ENCODE measurements at places on chromosomes 12 and 14.
A peak's percentile ranks its signal among the peaks of the same experiment; 100 is the strongest.

DNA sequence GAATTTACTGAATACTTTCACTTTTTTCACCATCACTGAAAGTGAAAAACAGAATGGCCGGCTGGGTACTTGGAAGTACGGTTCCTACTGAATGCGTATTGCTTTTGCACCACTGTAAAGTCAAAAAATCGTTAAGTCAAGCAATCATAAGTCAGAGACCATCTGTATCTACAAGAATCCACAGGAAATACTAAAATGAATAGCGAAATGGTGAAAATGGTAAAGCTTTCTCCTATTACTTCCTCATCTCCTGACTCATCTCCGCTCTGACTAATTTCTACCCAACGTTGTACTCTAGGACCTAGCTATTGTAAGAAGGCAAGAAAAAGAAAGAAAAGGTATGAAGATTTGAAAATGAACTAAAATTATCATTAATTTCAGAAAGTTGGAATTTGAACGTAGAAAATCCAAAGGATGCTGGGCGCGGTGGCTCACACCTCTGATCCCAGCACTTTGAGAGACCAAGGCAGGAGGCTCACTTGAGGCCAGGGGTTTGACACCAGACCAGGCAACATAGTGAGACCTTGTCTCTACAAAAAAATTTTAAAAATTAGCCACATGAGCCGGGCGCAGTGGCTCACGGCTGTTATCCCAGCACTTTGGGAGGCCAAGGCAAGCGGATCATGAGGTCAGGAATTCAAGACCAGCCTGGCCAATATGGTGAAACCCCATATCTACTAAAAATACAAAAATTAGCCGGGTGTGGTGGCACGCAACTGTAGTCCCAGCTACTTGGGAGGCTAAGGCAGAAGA, 5.3 kb upstream of the CDCA4 start:
- no peak for DNase-seq

DNA sequence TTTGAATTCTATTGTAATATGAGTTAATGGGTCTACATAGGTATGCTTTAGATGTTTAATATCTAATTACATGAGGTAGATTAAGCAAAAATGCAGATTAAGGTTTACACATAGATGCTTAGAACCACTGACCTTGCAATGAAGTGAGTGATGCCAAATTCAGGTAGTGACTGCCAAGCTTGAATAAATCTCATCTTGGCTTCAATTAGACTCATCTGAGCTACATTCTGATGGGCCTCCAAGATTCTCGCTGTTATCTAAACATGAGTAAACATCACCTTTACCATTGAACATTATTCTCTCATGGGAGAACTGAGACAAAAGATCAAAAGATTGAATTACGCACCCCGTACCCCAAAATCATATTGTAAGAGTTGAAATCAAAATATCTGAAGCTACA, 68.8 kb upstream of the GNPNAT1 start:
- no peak for DNase-seq

DNA sequence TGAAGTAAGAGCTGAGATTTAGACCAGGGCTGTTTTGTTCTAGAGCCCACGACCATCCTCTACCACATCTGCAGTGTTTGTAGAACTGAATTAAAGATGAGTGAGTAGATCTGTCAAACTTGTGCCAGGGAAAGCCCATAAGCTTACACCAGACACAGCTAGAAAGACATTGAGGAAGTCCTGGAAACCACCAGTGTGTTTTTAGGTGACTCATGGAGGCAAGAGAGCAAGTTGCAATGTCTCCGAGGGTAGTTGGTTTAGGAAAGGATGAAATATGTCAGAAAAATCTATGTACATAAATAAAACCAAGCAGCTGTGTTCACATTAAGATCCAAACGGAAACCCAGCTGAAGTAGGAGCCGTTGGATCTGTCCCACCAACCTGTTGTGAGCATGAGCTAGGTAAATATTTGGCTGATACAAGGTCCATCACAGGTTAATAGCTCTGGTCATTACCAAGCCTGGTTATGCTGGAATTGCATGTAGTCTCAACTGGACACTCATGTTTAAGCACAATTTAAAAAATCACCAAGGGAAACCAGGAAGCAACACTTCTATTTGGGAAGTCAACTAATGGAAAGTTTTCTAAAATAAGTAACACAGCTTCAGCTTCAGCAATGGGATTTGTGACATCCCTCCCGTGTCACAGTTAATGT, 49.9 kb upstream of the PLEKHG3 start:
- DNase-seq: no peak

- DNase-seq: no peak
These were observed 694 bp upstream of the PTGES3 start for GRCh38 chr12:56688846-56689109.

GRCh38 chr12:45670346-45671065, 59.0 kb upstream of the ARID2 start:
- DNase-seq: no peak

DNA sequence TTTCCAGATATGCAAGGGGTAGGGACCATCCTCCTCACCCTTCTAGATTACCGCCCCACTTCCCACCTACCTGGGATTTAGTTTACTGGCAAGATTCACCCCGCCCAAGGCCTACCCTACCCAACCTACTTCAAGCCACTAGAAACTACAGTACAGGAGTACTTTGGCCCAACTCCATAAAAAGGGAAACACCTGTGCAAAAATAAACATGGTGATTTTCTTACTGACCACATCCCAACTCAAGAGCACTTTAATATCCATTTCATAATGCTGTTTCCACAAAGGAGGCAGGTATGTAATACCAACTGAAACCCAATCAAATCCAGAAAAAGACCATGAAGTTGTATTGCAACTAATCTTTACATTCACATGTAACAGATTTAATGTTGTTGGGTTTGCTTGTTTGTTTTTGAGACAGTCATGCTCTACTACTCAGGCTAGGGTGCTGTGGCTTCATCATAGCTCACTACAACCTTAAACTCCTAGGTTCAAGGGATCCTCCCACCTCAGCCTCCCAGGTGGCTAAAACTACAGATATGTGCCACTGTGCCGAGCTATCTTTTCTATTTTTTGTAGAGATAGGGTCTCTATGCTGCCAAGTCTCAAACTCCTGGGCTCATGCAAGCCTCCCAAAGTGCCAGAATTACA, 41.7 kb upstream of the RAP1B start:
- DNase-seq: no peak

GRCh38 chr14:73613046-73613383, 698 bp downstream of the ACOT6 start:
- DNase-seq: no peak

DNA sequence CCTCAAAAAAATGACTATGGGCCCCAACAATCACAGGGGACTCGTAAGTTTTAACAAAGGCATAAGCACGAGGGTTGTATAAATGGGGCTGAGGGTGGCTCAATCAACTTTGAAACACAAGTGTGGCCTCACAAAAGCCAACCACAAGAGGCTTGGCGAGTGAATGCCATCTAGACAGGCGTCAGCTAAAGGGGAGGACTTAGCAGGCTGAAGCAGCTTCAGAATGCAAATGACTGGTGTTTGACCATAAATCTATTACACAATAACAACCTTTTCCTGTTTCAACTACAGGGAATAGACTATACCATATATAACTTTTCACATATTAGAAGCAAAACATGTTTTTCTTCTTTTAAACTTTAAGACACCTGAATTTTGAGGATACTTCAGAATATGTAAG, 777.9 kb downstream of the FSCB start:
- no peak for DNase-seq

DNA sequence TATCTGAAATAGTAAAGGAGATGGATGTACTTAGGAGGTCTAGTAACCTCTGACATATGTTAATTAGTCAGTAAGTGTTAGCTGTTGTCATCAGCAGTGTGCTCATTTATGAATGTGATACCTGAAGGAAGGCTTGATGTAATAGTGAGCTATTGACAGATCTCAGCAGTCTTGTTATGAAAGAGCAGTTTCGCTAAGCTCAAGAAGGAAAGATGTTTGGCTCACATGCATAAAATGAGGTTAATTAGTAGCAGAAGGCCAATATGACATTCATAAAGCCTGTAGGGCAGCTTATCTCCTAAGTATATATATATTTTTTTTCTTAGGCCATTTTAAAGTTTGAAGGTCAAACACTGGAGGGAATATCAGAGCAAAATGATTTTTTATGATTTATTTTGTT, 2.8 kb downstream of the FAM234B start:
- no peak for DNase-seq

- no peak for DNase-seq
These were observed 101.8 kb upstream of the ATF1 start for GRCh38 chr12:50662116-50662510.

DNA sequence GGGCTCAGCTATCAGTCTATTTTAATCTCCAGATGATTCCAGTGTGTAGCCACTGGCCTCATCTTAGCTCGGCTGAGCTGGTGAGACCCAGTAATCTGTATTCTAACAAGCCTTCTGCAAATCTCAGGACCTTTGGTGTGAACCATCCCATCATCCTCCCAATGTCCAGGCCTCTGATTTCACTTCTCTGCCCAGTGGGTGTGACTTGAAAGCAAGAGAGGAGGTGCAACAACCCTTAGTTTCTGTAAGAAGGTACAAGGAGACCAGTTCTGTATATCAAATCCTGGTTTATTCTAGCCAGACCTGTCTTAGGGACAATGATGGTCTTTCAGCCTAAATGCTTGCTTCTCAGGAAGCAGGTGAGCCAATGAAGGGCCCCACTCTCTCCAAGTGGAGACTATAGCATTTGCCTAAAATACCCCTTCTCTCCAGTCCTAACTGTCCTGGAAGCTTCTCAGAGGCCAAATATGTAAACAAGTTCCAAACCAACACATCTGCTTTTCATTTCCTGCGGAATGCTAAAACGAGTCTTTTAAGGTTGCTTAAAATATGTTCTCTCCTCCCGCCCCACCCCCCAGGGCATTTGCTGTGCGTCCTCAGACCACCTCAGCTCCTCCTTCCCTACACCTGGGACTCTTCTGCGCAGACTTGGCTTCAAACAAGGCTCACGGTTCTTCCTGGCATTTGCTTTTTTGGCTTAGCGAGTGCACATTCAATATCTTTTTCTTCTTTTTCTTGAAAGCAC, 78.4 kb upstream of the FUT8 start:
- no peak for DNase-seq

- no peak for DNase-seq
These were observed 58.6 kb downstream of the R3HDM2 start for GRCh38 chr12:57372233-57372632.

- DNase-seq: peak; percentile 51
These were observed 1.3 kb downstream of the GPR137C start for GRCh38 chr14:52553671-52554575.

DNA sequence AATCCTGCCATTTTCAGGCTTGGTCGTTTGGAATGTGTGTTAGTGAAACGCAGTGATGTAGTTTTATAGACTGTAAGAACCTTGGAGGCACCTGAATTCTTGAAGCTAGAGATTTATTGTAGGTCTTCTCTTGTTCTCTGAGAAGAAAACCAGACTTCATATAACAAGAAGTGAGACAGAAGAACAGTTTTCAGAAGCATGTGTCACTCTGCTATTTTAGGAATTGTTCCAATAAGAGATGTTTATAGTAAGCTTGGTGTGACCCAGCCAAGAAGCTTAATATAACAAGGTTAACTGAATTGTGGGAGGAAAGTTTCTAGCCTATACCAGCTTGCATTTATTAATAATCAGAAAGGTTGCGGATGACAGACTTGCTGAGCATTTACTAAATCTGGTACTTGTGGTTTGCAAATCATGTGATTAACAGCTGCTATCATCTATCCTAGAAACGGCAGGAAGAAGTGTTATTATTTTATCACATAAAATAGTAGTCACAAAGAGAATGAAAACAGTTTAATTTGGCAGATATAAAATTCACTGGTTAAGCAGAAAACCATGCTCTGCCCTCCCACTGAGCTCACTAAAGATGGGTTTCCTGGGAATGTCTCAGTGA, 49.2 kb upstream of the BCAT1 start:
- no peak for DNase-seq
